ENCODE measurements at places on chromosomes 13 and 19.

DNA sequence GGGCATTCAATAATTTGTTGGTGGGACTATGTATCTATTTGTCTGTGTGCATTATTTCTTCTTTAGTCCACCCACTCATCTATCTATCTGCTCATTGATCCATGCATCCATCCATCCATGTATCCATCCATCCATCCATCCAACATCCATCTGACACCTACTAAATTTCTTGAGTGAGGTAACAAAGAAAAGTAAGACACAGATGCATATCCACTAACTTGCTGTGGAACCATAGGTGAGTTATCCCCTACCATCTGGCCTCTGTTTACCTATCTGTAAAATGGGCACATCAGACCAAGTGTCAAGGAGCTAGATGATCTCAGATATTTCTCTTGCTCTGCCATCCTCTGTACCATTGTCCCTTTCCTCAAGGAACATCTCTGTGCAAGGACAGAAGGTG lies 54.7 kb downstream of the ZNF536 start:
- DNase-seq, result no peak

- DNase-seq, result no peak
These were observed 28.4 kb downstream of the ANKRD27 start for GRCh38 chr19:32646556-32646955.

- no peak for DNase-seq
These were observed 6.4 kb upstream of the ERCC5 start for GRCh38 chr13:102839462-102839861.

DNA sequence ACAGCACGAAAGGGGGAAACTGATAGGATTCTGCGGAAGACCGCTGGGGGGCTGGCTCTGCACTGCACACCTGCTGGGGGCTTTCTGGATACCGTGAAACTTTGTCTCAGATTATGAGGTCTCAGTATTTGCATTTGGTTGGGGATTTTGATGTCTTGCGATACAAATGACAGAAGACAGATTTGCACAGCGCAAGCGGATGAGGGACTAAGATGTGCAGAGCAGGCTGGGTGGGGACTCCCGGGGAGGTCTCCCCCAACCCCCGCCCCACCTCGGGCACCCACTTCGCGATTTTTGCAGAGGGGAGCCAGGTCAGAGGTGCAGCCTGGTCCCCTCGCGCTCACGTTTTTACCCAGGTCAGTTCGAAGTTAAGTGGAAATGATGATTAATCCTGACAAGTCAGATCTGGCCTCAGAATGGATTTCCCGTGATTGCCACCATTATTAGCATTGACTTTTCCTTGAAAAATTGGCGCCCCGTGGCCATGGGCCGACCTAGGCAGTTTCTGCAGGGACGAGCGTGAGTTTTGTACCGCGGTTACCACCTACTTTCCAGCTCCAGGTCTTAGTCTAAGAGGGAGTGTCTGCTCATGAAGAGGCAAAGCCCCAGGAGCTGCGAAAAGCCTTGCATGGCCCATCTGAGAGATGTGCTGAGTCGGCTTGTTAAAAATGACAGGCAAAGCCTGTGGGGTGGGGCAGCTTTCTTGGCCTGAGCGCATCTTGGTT lies 1.3 kb upstream of the GJB2 start:
- no peak for DNase-seq

GRCh38 chr13:43391036-43391435 lies 367.6 kb downstream of the DNAJC15 start:
- DNase-seq, result no peak

DNA sequence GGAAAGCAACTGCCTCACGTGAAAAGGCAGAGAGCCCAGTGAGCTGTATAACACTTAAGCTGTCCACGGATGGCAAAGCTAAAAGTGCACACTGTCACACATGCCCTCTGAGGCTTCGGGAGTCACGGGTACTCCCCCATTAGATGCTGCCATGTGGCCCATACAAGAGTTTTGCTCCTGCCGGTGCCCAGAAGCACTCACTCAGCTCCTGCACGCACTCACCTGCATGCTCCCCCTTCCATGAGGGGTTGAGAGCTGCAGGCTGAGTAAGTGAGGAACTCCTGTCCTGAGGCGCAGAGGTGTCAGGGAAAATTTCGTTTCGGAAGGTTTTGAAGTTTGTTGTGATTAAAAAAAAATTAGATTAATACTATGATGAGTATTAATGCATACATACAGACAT lies 939.2 kb upstream of the ATXN8OS start:
- DNase-seq, result no peak

GRCh38 chr19:47417746-47418691 lies 1.3 kb downstream of the MEIS3 start:
- no peak for DNase-seq

GRCh38 chr19:35271546-35271945 lies 2.8 kb downstream of the USF2 start:
- no peak for DNase-seq

- DNase-seq, result no peak
These were observed 64.2 kb downstream of the CCDC70 start for GRCh38 chr13:51925865-51926527.

DNA sequence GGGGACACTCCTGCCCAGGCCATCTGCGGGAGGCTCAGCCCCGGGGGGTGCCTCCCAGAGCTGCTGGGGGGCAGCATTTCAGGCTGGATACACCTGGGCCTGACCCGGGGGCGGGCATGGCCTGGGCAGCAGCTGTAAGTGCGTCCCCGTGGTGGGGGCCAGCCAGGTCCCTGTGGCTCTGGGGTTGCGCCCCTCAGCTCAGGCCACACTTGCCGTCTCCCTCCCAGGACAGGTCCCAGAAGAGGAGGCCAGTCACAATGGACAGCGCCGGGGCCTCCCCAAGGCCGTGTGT lies 11.6 kb downstream of the CBARP start:
- DNase-seq, result no peak

DNA sequence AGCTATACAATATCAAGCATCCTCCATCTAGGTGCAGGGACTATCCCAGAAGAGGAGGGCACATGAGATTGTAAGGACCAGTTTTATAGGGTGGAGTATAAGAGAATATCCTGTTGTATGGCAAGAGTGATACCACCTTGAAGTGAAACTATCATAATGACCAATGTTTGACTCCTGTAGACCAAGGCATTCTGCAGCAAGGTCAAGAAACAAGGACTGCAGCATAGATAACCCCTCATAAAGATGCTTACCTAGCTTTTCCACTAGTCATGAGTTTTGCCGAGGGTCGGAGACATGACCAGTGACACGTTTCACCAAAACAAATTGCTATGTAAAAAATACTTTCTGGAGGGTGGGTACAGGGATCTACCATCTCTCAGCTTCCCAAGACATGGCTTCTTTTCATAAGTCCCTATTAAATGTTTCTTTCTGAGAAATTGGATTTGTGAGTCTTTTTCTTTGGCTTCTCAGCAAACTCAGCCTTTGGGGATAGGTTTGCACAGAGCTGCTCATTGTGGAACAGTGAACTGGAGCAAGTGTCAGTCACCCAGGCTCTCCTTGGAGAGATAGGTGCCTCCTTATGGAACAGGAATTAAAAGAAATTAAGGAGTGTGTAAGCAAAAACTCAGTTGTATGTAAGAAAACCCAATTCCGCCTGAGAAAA lies 28.2 kb upstream of the CYSLTR2 start:
- DNase-seq, result no peak

DNA sequence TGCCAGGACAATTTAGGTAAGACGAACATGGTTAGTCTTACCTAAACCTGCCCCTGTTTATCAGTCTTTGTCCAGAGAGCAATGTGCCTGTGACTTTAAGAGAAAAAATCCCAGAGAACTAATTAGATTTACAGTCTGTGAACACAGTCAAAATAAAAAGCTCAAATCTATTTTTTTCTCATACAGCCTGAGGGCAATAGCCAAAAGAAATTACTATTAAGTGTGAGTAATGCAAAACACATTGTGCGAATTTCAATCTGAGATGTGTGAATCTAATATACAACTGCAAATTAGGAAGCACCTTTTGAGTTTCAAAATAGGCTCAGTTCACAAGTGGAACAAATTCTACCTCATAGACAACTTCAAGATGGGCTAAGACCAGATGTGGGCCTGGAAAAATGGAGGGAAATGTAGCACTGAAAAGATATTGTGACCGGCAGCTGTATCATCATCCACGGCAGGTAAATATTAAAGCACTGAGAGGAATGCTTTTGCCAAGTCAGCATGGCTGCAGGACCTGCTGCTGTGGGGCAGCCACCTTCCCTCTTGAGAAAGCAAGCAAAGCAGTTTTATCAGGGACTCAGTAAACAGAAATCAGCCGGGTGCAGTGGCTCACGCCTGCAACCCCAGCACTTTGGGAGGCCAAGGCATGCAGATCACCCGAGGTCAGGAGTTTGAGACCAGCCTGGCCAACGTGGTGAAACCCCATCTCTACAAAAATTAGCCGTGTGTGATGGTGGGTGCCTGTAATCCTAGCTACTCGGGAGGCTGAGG lies 114.8 kb downstream of the KATNAL1 start:
- no peak for DNase-seq

- no peak for DNase-seq
These were observed 219.2 kb downstream of the ENOX1 start for GRCh38 chr13:43567608-43568007.

DNA sequence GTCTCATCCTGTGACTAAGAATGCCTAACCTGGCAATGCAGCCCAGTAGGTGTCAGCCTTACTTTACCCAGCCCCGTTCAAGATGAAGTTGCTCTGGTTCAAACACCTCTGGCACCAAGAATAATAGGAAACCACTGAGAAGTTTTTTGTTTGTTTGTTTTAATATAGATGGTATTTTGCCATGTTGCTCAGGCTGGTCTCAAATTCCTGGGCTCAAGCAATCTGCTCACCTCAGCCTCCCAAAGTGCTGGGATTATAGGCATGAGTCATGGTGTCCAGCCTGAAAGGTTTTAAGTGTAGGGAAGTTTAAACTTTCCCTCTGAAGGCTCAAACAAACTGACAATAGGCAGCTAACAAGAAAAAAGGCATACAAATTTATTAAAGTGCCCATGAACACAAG lies 51.2 kb upstream of the ABCC4 start:
- no peak for DNase-seq

DNA sequence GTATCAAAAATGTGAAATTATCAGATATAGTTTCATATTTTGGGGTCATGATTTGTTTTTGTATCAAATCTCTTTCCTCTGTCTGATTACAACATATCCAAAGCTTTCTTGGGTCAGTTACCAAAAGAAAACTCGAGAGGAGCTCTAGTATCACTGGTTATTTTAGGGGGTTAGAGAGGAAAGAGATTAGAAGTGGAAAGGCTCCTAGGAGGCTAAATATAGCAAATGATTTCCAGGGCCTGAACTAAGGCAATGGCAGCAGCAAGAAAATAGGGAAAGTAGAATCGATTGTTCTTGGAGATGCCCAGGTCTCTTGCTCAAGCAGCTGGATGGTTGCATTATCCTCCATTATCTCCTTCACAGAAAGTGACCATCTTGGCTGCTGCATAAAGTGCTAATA lies 72.9 kb downstream of the NHLRC3 start:
- no peak for DNase-seq

DNA sequence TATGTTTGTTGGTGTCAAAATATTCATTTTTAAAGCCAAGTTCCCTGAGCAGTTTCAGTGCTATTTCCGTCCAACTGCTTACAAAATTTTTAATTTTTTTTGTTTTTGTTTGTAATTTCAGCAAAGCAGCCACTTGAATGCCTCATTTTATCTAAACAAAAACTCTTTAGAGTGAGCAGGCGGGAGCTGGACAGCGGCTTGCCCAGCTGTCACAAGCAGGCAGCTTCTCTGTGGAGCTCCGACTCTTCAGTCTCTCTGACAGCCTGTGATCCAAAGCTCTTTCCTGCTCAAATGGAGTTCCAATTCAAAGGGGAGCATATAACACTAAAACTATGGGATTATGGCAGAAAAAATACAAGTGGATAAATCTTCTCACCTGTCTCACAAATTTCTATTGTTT lies 618.3 kb upstream of the PCDH20 start:
- DNase-seq, result no peak

All from stimulated activated CD4-positive, alpha-beta T cell treated with anti-CD3 and anti-CD28 coated beads, Interleukin-1b, Interleukin-23, amount 100 ng/mL, for 1 hour (primary cell).